CD4-positive, alpha-beta memory T cell (primary cell): ENCODE measurements at places on chromosomes 12 and 14. TPM values are rescaled to one million over a fixed set of nuclear protein-coding genes. Genes with fewer than 3 reads are reported as not detected.

Gene FBLN5
- total RNA-seq = 7.9 TPM

Gene TEP1
- total RNA-seq = 67.3 TPM

- H3K27me3 ChIP-seq = no peaks in the 10 kb centered on the region
- no peak for DNase-seq
- H3K4me1 ChIP-seq = peaks cover 27% of the 10 kb centered on the region
- peak overlapping the region; percentile 59 for H3K4me3 ChIP-seq
- H3K27ac ChIP-seq = peak overlapping the region; percentile 54
Measured at GRCh38 chr14:89702073-89702875, 252.3 kb downstream of the EFCAB11 start.

GRCh38 chr14:75821831-75822521 is 159.8 kb downstream of the TGFB3 start:
- H3K36me3 ChIP-seq = peaks cover 16% of the 10 kb centered on the region
- no peak overlapping the region for H3K27ac ChIP-seq
- H3K27me3 ChIP-seq = no peaks in the 10 kb centered on the region
- DNase-seq = no peak

GRCh38 chr14:50795909-50796308 is 35.1 kb downstream of the NIN start:
- H3K27me3 ChIP-seq = no peaks in the 10 kb centered on the region
- peaks cover 44% of the 10 kb centered on the region for H3K4me1 ChIP-seq
- H3K36me3 ChIP-seq = peaks cover 7% of the 10 kb centered on the region
- no peak overlapping the region for H3K4me3 ChIP-seq

DNA sequence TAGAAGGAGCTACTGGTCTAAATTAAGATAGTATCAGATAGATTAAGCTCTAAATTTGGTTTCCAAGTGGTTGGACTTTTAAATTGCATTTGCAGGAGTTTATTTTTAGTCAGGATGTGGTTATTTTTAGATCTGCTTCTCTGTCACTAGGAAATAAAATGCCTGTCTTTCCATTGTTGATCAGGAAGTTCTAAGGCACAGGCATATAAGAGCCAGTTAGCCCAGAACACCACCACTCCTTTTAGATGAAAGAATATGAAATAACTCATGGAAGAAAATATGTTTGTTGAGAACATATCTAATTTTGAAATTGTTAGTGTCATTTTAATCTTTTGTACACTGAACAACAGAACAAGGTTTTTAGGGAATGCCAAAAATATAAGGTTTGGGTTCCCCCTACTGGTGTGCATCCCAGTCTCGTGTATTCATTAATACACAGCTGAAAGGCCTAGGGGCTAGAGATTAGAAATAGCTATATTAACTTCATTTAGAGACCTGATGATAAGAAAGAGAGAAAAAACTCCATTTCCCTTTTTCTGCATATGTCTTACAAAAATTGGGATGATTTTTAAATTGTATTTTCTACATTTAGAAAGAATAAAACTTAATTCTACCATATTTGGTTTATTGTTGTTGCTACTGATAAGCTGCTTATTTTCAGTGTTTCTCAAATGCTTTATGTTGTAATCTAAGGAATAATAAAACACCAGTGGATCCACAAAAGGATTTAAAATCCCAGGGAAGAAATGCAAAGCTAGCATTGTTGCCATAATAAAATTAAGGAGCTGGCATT is 67.2 kb downstream of the RIC8B start:
- H3K27ac ChIP-seq = no peak overlapping the region
- H3K27me3 ChIP-seq = no peaks in the 10 kb centered on the region
- H3K36me3 ChIP-seq = peaks cover 7% of the 10 kb centered on the region
- H3K4me3 ChIP-seq = no peak overlapping the region

- DNase-seq = no peak
- no peak overlapping the region for H3K4me3 ChIP-seq
- H3K27me3 ChIP-seq = no peaks in the 10 kb centered on the region
- H3K36me3 ChIP-seq = no peaks in the 10 kb centered on the region
- H3K27ac ChIP-seq = no peak overlapping the region
Measured at GRCh38 chr12:6374028-6374785, 1.2 kb downstream of the SCNN1A start.

GRCh38 chr14:58912287-58912686 is 274.5 kb downstream of the DACT1 start:
- H3K27me3 ChIP-seq = no peaks in the 10 kb centered on the region
- no peaks in the 10 kb centered on the region for H3K36me3 ChIP-seq
- no peak for DNase-seq

DNA sequence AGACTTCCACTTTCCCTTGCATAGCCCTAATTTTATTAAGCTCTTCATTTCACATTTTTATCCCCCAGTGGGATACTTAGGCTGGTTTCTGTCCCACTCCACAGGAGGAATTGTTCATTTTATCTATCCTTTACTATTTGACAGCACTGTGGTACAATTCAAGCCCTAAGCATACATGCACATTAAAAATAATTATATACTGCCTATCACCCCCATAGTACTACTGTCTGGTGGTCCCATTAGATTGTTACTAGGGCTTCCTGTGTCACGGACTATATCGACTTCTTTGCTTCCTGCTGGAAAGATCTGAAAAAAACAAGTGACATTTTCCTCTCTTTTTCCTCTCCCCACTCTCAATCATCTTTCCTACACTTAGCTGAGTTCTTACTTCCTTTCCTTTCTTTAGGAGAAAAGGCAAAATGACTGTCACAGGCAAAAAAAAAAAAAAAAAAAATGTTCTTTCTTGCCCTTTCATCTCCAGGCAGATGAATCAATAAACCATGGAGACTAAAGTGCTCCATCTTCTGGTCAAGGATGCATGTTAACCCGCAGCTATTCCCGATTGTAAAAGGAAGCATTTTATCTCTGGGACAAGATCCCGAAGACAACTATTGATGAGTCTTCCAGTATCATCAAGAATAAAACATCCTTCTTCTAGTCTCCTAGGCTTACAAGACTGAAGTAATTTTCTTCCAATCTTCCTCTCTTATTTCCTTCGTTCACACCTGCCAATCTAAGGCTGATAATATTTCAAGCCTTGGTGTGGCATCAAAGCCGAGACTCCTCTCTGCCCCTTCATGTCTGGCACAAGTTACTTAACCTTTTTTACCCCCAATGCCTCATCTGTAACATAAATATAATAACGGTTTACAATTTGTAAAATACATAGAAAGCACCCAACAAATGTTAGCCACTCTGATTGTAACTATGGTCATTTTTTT is 94.4 kb upstream of the PLEKHG7 start:
- H3K36me3 ChIP-seq = no peaks in the 10 kb centered on the region
- peak; percentile 27 for DNase-seq
- H3K4me1 ChIP-seq = peaks cover 8% of the 10 kb centered on the region
- no peak overlapping the region for H3K27ac ChIP-seq
- H3K27me3 ChIP-seq = no peaks in the 10 kb centered on the region

DNA sequence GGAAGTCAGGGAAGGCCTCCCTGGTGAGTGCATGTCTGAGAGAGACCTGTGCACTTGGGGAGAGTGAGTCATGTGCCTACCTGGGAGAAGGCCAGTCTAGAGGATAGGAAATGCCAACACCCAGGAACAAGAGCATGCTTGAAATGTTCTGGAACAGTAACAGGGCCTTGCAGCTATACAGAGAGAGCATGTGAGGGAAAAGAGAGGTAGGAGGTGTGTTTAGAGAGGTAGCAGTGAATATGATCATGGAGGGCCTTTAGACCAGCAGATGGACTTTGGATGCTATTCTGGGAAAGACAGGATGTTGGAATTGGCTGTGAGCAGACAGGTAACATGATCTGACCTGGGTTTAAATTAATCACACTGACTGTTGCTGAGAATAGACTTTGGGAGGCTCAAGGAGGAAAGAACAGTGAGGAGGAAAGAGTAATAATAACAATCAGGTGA is 1143.6 kb downstream of the FLRT2 start:
- no peaks in the 10 kb centered on the region for H3K4me1 ChIP-seq
- no peaks in the 10 kb centered on the region for H3K36me3 ChIP-seq

- H3K27ac ChIP-seq = no peak overlapping the region
- no peak overlapping the region for H3K4me3 ChIP-seq
- peaks cover 2% of the 10 kb centered on the region for H3K4me1 ChIP-seq
- no peak for DNase-seq
- no peaks in the 10 kb centered on the region for H3K36me3 ChIP-seq
- H3K27me3 ChIP-seq = no peaks in the 10 kb centered on the region
Measured at GRCh38 chr14:101797856-101798255, 36.3 kb downstream of the PPP2R5C start.

DNA sequence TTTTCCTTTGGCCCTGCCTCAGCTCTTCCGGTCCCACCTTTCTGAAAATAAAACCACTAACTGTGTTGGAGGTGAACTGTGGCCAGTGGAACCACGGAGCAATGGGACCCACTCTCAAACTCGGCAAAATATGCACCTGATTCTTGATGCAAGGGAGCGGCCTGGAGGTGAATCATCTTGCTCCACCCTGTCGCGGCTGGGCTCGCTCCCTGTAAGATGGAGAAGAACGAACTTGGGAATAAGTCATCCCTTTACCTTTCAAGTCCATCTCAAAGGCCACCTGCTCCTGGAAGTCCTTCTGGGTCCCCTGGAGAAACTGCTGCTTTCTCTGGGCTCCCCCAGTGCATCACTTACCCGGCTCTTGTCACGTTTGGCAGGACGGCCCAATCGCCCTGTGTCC is 309.9 kb downstream of the BCL11B start:
- no peak overlapping the region for H3K4me3 ChIP-seq
- no peak overlapping the region for H3K27ac ChIP-seq
- DNase-seq = no peak
- peaks cover 27% of the 10 kb centered on the region for H3K4me1 ChIP-seq
- no peaks in the 10 kb centered on the region for H3K27me3 ChIP-seq
- no peaks in the 10 kb centered on the region for H3K36me3 ChIP-seq

GRCh38 chr14:68361231-68361630 is 431.6 kb downstream of the ZFP36L1 start:
- no peak overlapping the region for H3K4me3 ChIP-seq
- DNase-seq = no peak
- no peaks in the 10 kb centered on the region for H3K27me3 ChIP-seq
- no peaks in the 10 kb centered on the region for H3K36me3 ChIP-seq

DNA sequence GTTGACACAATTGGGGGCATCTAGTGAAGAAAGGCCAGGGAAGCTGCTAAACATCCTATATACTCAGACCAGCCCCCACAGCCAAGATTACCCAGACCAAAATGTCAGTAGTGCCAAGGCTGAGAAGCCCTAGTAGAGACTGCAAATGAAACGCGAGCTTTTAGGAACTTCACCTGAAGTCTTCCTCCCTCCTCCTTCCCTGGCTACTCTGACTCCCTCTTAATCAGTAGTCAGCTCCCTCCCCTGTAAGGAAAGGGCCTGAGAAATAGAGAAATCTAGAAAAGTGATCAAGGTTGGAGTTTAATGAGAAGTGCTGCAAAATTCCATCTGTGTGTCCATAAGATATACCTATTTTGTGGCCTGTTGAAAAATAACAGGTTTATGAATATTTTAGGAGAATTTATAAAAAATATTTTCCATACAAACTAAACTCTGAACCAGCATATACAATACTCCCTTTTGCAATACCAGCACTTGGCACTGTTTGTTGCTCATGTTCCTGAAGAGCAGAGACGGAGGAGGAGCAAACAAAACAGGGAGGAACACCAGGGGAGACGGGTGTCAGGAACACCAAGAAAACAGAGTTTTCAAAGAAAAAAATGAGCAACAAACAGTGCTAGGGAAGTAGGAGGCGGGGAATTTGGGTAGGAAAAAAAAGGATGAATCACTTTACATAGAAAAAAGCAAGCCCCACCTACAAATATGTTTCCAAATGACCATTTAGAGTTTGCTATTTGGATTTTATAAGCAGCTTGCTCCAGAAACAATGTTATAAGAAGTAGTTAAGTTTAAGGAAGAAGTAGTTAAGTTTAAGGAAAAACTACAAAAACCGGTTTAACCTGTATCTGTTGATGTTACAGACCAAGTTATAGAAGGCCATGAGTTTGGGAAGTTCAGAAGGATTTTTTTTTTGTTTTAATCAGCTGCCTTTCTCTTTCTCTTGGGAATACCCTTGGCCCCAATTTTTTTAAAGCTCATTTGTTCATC is 282.1 kb upstream of the GRIP1 start:
- no peaks in the 10 kb centered on the region for H3K27me3 ChIP-seq
- H3K36me3 ChIP-seq = no peaks in the 10 kb centered on the region
- peaks cover 22% of the 10 kb centered on the region for H3K4me1 ChIP-seq
- no peak for DNase-seq
- no peak overlapping the region for H3K27ac ChIP-seq
- H3K4me3 ChIP-seq = no peak overlapping the region

GRCh38 chr14:97380539-97380941 is 583.4 kb downstream of the VRK1 start:
- no peak overlapping the region for H3K27ac ChIP-seq
- no peak for DNase-seq
- H3K36me3 ChIP-seq = no peaks in the 10 kb centered on the region
- no peaks in the 10 kb centered on the region for H3K27me3 ChIP-seq

DNA sequence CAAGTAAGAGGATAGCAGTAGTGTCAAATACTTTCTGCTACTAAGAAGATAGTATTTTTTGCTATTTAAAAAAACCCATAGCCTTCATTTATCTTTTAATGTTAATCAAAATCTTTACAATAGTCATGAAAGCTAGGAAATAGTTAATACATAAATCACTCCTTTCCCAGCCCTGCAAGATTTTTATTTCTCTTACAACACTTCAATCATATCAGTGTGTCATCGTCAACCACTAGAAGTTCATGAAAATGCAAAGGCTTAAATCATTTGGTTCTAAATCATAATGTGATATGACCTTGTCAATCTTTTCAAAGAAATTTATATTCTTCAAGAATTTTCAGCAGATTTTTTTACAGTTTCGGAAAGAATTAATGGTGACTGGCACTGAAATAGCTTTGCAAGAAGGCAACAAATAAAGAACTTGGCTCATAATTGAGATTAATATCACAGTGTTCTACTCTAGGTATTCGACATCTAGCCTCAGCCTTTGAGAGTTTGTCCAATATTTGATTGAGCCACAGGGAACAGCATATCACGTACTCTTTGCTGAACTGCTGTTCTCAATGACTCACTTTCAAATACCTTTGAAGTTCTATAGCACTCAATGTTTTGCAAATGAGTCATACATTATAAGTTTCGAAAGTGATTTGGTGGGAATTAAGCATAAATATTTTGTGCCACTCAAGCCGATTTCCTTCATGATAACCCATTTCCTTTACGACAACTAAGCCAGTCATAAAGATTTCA is 384.0 kb upstream of the FOXG1 start:
- no peak for DNase-seq
- H3K27me3 ChIP-seq = no peaks in the 10 kb centered on the region
- H3K36me3 ChIP-seq = no peaks in the 10 kb centered on the region
- no peak overlapping the region for H3K4me3 ChIP-seq
- H3K27ac ChIP-seq = no peak overlapping the region

- DNase-seq = no peak
- H3K4me1 ChIP-seq = no peaks in the 10 kb centered on the region
- no peaks in the 10 kb centered on the region for H3K27me3 ChIP-seq
- no peak overlapping the region for H3K4me3 ChIP-seq
- no peak overlapping the region for H3K27ac ChIP-seq
Measured at GRCh38 chr14:81571437-81571836, 37.8 kb upstream of the SEL1L start.

GRCh38 chr12:124466216-124467128 is 100.9 kb downstream of the NCOR2 start:
- peak overlapping the region; percentile 82 for H3K27ac ChIP-seq
- peak; percentile 97 for DNase-seq
- peaks cover 52% of the 10 kb centered on the region for H3K4me1 ChIP-seq
- H3K36me3 ChIP-seq = no peaks in the 10 kb centered on the region
- peak overlapping the region; percentile 20 for H3K4me3 ChIP-seq

GRCh38 chr14:31950764-31951637 is 126.1 kb upstream of the ARHGAP5 start:
- no peaks in the 10 kb centered on the region for H3K36me3 ChIP-seq
- H3K4me3 ChIP-seq = no peak overlapping the region
- no peak overlapping the region for H3K27ac ChIP-seq
- no peak for DNase-seq
- no peaks in the 10 kb centered on the region for H3K27me3 ChIP-seq
